ENCODE measurements at places on chromosomes 6 and 20.

DNA sequence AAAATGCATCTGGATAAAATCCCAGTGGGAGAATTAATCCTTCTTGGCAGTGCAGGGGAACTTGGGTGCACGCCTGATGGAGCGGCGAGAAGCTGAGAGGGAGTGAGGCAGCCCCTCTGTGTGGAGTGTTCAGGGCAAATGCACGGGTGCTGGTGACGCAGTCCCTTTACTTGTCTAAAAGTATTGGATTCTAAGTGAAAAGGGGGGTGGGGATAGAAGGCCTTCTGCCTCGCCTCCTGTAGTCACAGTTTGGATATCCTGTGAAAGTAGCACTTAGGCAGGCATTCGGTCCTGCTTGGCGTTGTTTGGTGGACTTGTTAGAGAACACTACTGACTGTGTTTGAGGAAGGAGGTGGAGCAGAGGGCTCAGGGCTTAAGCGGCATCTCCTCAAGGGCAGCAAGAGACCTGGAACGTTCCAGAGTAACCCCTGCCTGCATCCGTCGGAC is 39.3 kb downstream of the PHACTR3 start:
- DNase-seq, result no peak

- DNase-seq, result no peak
Measured at GRCh38 chr6:112214739-112215269, 39.6 kb downstream of the LAMA4 start.

DNA sequence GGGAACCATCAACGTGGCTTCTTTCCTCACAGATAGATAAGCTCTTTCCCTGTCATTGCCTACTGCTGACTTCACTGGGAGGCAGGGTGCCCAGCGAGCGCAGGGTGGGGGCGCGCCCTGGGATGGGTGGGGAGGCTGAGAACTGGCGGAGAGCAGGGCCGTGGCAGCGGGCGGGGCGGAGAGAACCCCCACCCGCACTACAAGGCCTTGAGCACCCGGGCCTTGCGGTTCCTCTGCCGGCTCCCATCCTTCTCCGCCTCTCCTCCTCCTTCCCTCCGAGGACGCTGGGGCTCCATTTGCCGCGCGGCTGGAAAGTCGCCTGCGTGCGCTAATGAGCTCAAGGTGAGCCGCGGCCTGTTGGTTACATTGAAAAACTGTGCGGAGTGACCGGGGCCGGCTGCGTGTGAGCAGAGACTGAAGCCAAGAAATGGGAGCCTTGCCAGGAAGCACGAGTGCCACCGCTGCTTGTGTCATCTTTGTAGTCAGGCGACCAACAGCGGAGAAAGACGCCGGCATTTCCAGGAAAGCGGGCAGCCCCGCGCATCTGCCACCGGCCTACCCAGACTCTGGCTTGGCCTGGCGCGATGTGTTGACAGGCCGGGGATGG is 963.5 kb upstream of the SLC35B3 start:
- DNase-seq, result no peak

DNA sequence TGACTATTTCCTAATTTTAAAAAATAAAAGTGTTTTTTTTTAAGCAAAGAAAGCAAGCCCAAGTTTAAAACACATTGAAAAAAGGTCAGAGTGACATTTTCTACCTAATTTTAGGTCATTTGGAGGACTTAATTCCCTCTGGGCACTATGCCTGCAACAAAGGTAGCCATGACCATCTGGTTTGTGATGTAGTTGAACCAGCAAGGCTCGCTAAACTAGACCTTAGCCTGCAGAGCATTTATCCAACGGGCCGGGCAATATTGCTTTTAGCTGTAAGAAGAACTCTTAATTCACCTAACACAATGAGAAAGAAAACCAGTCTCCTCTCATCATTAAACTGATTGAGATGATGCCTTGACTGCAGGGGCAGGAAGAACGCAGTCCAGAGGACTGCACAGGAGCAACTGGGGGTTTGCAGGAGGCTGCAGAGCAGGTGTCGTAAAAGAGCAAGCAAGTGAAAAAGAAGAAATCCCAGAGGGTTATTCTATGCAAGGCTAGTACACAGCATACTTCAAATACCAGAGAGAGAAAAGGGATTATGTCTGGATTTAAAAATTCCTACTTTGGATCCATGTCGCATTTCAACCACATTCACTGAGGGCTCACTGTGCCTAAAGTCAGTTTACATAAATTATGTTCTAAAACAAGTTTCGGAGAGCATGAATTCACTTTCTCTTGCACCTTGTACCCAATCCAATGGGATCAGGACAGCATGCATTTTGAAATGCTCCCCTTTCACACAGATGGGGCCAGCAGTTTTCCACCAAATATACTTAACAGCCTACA is 12.8 kb downstream of the TRAF3IP2 start:
- DNase-seq, result no peak

GRCh38 chr6:82744286-82745015 is 321.2 kb downstream of the UBE3D start:
- DNase-seq, result no peak

- no peak for DNase-seq
Measured at GRCh38 chr6:25745836-25746235, 8.7 kb upstream of the SLC17A4 start.

DNA sequence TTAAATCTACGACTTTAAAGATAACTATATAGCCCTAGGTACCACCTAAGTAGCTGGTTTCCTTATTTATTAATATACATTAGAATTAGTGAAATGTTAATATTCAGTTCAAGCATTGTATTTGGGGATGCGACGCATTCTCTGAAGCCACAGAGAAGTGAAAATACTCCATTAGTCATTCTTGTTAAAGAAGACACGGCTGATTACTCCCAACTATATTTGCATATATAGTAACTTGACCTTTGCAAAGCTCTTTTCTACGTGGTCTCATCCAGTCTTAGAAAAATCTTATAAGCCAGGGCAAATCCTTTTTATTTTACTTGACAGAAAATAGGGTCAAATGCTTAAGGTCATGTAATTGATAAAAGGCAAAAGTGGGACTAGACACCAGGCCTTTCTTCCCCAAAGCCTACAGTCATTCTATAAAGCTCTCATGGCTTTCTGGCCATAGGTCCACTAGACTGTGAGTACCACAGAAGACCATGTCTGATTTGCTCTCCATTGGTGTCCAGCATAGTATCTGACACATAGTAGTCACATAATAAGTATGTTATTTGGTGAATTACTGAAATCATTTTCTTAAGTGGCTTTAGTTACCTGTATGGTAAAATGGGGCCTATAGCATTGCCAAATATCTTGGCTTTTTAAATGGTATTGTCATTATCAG is 11.3 kb downstream of the ZHX3 start:
- no peak for DNase-seq

DNA sequence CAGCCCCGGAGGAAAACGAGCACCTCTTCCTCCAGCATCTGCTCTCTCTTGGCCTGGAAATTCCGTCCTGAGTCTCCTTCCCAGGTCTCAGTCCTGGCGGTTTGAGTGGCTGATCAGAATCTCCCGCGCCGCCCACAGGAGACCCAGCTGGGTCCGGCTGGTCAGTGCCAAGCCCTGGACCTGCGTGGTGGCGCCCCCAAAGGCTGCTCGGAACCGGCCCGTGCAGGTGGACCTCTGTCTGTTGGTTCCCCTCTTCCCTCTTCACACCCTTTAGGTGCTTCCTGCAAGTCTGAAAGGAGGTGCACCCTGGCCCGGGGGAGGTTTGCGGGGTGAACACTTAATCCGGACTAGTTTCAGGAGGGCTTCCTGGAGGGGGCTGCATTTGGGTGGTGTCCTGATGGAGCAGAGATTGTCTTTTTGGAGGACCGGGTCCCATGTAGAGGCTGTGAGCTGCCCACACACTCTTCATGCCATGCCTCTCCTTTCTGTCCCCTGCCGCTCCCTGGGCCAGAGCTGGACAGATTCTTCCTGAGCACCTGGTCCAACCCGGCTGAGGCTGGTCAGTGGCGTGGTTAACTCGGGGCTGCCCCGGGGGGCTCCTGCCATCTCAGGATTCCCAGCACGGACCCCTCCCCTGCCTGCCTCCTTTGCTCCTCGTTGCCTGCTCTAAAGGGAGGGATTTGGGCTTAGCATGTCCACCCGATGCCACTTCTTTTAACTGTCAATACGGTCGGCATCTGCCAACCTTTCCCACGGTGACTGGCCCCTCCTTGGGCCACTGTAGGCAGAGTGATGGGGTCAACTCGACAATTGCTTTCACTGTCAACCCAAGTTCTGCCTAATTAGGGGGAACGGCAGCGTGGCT is 16.5 kb upstream of the BHLHE23 start:
- no peak for DNase-seq

DNA sequence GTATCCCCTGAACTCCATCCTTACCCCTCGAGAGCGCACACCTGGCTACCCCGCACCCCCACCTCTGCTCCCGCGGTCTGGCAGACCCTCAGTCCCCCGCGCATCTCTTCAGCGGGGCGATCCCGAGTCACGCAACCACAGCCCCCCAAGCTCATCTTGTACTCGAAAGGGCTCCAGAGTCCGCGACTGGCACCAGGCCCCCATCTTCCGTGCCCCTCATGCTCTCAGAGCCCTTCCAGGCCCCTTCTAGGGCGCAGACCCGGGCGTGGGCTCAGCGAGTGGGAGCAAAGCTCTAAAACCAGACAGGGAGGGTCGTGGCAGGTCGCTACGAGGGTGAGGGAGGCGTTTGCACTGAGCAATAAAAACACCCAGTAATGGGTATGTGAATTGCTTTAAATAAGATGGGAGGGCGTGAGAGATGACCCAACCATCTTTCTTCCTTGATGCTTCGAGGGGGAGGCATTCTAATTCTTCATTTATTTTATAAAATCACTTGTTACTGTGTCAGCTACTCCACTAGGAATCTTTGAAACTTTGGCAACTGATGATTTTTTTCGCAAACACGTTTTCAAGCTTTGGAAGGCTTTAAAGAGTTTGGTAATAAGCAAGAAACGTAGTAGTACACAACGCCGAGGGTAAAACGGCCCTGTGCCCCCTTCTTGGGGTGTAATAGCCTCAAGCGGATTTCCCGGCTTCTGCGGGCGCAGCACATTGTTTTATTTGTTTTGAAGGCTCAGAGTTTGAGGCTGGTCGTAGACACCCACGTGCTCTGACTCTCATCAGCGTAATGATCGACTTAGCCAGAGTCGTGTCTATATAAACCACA is 42.6 kb upstream of the SUPT3H start:
- no peak for DNase-seq

DNA sequence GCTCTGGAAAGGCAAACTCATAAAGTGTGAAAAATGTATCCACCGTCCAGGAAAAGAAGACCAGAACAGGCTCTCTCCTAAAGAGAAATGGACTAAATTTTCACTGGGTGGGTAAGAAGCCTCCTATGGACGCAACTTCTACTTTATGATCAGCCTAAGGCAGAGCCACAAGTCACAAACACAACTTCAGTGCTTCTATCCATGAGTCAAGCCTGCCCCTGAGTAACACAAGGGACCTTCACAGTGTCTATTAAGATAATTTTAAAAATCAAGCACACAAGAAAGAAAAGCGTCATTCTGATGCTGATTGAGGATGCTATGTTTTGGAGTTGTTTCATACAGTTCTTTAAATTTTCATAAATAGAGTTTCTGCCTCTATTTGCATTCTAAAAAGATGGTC is 601.7 kb upstream of the ARID1B start:
- no peak for DNase-seq

DNA sequence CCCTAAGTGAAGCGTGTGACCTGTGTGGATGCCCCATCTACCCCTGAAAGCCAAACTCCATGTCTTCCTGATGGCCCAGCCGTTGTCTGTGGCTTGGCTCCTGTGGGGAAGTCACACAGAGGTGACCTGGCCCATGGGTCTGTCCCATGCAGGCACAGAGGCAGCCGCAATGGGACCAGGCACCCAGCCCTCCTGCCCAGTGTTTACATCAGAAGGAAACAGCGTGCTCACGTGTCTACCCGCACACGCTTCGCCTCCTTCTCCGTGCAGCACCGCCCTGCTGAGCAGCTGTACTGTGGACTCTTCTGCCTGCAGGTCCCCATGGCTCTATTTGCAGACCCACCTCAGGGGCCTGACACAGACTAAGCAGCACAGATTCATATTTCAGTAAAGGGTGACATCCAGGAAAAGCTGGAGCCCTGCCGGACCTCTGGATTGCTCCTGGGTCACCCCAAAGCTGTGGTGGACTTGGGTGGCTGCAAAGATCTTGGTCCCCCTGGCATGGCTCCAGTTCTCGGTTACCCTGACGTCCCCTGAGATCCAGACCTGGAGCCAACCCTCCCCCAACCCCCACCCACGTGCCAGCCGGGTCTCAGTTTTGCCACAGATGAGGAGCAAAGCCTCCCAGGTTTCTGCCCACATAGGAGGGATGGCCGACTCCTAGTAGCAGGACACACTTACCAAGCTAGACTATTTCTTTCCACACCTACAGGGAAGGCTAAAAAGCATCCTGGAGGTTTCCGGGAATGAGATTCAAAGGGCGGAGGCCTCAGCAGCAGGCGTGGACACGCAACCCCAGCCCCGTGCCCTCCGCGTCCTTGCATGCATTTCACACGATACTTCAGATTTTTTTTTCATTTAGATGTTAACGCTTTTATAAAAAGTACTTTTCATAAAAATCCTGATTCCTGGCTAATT is 120.3 kb downstream of the CDH4 start:
- no peak for DNase-seq

DNA sequence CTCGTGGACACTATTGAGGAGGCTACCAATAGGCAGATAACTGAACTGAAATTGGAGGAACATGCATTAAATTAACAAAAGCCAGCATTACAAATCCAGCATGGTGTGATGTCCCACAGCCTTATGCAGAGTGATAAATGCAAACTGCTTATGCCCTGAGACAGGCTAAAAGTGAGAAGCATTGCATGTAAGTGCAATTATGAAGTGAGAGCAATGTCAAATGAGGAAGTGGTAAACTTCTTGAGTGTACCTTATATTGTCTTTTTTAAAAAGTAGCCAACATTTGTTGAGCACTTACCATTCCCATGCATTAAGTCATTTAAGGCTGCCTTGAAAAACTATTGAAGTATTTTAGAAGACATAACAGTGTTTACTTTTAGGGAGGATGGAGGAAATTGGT is 212.2 kb downstream of the TBC1D7 start:
- no peak for DNase-seq

GRCh38 chr6:116396441-116396840 is 25.7 kb downstream of the DSE start:
- no peak for DNase-seq

- no peak for DNase-seq
Measured at GRCh38 chr6:21679761-21680265, 86.3 kb downstream of the SOX4 start.

DNA sequence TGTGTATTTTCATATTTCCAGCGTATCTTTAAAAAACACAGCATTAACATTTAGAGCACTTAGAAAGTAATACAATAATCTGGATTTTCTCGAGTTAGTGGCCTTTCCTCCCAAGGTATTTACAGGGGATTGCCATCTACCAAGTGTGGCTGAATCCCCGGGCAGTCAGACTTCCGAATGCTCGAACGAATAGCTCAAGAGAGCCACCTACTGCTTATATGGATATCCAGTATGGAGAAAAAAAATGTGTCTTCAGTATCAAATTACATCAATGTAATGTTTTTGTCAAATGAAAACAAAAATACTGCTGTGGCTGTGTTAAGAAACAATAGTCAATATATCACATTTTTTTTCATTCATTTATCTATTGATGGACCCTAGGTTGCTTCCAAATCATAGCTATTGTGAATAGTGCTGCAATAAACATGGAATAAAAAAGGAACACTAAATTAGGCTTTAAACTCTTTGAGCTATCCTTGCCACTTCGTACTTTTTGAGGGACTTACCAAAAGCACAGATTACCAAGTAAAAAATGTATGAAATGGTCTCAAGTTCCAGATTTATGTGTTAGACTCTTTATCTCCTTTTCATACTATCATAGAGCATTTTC is 654.5 kb upstream of the PTCHD4 start:
- no peak for DNase-seq

- no peak for DNase-seq
Measured at GRCh38 chr6:14880677-14881076, 365.2 kb upstream of the JARID2 start.
